ENCODE measurements at places on chromosomes 12 and 14. TPM values are rescaled to one million over a fixed set of nuclear protein-coding genes. Genes with fewer than 3 reads are reported as not detected.

ERBB3 gene
- total RNA-seq: 54.4 TPM

DNA sequence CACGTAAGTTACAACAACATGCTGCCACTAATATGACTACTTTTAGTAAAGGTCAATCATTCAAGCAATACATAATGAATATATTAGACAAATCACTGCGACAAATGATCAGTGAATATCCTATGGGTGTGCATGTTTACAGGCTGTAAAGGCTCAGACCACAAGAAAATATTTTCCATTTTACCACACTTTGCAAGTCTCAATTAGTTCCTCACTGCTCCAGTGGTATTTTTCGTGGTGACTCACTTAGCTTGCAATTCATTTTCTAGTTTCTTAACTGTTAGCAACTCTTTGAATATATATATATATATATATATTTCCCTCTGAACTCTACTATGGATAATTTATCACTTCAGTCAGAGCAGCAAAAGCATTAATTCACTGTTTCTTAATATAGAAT is 96.9 kb downstream of the EML5 start:
- no peak for DNase-seq

DNA sequence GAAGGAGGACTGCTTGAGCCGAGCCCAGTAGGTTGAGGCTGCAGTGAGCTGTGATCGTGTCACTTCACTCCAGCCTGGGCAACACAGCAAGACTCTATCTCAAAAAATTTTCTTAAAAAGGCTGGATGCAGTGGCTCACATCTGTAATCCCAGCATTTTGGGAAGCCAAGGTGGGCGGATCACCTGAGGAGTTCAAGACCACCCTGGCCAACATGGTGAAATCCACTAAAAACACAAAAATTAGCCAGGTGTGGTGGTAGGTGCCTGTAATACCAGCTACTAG is 17.1 kb upstream of the MDM2 start:
- DNase-seq: no peak

- DNase-seq: peak; percentile 41
These were observed 81.0 kb downstream of the ETV6 start for GRCh38 chr12:11730299-11731041.

GRCh38 chr12:29066011-29066588 is 83.0 kb upstream of the FAR2 start:
- DNase-seq: no peak

GLTP gene
- 30.2 TPM for total RNA-seq

- peak; percentile 34 for DNase-seq
These were observed 304.8 kb upstream of the ATP2B1 start for GRCh38 chr12:90013409-90013808.

- peak; percentile 70 for DNase-seq
These were observed 482 bp downstream of the TMEM30B start for GRCh38 chr14:61280526-61281185.

DYRK2 gene
- 30.4 TPM for total RNA-seq

FAM90A1 gene
- total RNA-seq: not detected

CLEC1B gene
- not detected for total RNA-seq

ACSM4 gene
- not detected for total RNA-seq

ST8SIA1 gene
- 5.1 TPM for total RNA-seq

DNA sequence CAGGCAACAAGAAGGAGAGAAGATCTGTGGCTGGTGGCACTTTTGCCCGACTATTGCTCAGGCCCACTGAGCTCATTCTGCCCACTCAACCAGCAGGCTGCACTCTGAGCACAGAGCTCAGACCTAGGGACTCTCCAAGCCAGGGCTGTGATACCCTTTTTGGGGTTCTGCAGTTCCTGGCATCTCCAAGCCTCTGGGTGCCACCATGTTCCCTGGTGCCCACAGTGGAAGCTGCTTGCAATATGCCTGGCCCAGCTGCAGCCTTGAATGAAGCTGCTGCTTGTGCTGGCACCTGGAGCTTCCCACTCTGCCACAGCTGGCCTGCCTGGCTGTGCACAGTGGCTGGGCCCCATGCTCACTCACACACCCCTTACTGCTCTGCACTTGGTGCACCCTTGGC is 236.1 kb downstream of the ADGRD1 start:
- DNase-seq: no peak

DNA sequence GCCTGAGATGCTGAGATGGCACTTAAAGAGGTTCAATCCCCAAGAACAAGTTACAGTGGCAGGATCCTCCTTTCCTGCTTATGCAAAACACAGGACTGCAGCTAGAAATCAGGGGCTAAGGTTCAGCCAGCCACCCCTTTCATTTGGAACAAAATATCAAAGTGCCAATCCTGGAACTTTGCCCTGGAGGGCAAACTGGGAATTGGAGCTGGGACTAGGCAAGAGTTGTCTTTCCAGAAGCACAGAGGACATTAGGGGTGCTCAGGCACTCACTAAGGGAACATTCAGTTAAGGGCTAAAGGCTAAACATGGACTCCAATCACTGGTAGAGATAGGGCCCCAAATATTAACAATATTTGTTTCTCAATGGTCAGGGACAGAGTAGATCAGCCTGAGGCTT is 237.2 kb downstream of the EMP1 start:
- DNase-seq: no peak

- peak; percentile 64 for DNase-seq
These were observed 31.1 kb downstream of the CCDC177 start for GRCh38 chr14:69543341-69544115.

- DNase-seq: no peak
These were observed 106.4 kb downstream of the CCDC60 start for GRCh38 chr12:119440803-119441360.

- DNase-seq: no peak
These were observed 44.1 kb downstream of the SETD3 start for GRCh38 chr14:99436247-99437180.

- no peak for DNase-seq
These were observed 74.7 kb downstream of the FBXL14 start for GRCh38 chr12:1519642-1520041.

- no peak for DNase-seq
These were observed 47.1 kb downstream of the DIP2B start for GRCh38 chr12:50551866-50552265.

SLC4A8 gene
- total RNA-seq: 9.2 TPM

DNA sequence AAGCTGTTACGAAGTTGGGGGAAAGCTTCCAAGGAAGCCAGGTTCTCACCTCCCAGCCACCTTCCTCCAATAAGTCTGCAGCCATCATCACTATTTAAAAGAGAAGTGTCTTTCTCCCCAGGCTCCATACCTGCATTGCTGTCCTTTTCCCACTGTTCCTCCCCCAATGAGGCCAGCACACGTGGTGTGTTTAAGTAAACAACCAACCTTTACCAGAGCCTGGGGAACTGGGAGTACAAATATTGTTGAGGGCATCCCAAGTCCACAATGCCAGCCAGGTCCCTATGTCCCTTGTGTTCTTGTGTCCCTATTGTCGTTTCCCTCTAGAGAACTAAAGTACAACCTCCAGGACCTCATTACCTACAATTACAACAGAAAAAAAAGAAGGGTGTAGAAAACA is 49.2 kb upstream of the PNMA1 start:
- DNase-seq: no peak

GRCh38 chr12:49671031-49671765 is 36.0 kb downstream of the FMNL3 start:
- no peak for DNase-seq

GRCh38 chr14:102927878-102928411 is 5.5 kb downstream of the AMN start:
- peak; percentile 81 for DNase-seq

GRCh38 chr14:29601616-29602015 is 326.0 kb downstream of the PRKD1 start:
- no peak for DNase-seq

DNA sequence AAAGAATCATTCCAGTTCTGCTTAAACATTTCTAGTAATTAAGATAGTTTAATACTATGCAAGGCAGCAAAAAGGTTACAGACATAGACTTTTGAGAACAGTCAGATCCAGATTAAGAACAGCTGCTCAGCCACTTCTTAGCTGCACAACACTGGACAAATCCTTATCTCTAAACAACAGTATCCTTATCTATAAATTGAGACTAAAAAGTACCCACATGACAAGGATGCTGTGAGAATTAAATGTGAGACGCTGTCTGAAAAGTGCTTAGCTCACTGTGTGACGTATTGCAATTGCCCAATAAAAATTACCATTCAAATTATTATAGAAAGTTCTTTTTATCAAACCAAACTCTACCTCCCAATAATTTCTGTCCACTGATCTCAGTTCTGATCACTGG is 35.5 kb downstream of the BORCS5 start:
- no peak for DNase-seq

DCAF5 gene
- total RNA-seq: 15.2 TPM

- no peak for DNase-seq
These were observed 34.7 kb upstream of the DNM1L start for GRCh38 chr12:32644431-32644830.

CFAP54 gene
- 0.70 TPM for total RNA-seq

GRCh38 chr14:101355284-101355683 is 206.0 kb upstream of the DIO3 start:
- DNase-seq: no peak

DNA sequence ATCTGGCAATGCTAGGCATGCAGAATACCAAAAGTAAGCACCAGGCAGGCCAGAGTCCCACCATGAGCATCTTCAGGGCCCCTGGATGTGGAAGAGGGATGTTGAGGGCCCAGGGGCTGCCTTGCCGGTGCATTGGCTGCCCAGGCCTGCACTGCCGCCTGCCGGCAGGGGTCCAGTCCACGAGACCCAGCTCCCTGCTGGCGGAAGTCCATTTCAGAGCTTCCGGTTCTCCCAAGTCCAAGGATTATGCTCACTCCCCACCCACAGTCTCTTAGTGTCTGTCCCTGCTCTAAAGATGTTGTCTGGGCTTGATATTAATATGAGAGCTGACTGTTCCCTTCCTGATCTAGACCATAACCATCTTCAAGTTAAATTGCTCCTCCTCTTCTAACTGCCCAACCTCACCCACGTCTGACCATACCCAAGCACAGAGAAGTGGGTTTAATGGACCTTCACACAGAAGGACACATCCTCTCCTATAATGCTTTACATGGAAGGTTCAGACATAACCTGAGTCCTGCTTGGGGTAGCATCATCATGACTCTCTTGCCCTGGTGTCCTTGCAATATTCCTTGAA is 117.4 kb downstream of the DAD1 start:
- DNase-seq: peak; percentile 73

MYH6 gene
- total RNA-seq: 0.23 TPM
